AG04450 (cell line): ENCODE measurements at places on chromosomes 4 and X.

GRCh38 chr4:1379351-1379781 lies 26.9 kb downstream of the NKX1-1 start:
- no peak for DNase-seq

- no peak for DNase-seq
Observed at GRCh38 chr4:99630857-99631360, 26.7 kb downstream of the C4orf54 start.

DNA sequence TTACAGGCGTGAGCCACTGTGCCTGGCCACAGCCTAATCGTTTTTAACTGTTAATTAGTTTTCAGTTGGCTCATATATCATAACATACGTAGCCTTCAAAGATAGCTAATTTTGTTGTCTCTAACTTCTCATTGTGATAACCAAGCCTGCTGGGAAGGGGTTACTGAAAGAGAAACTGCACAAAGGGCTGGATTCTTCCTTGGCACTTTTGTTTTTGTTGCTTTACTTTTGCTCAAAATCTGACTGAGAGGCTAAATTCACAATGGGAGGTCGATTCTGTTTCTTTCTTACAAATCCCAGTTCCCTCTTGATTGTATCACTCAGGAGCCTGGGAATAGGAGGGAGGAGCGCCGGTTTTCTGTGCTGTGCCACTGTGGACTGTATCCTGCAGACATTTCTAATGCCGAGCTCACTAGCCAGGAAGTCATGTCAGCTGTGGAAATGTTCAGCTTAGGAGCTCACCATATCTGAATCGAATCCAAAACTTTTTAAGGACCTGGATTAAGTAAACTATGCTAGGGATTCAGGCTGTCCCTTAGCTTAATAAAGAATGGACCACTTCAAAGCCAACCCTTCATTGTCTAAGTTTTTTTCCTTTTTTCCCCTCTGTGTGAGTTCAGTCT lies 120.5 kb upstream of the FAT1 start:
- peak; percentile 26 for DNase-seq

- no peak for DNase-seq
Observed at GRCh38 chr4:122861172-122861943, 34.7 kb downstream of the FGF2 start.

GRCh38 chr4:1245481-1246051 lies 3.4 kb downstream of the CTBP1 start:
- DNase-seq: no peak
